ENCODE measurements at places on chromosomes 5 and 9.

DNA sequence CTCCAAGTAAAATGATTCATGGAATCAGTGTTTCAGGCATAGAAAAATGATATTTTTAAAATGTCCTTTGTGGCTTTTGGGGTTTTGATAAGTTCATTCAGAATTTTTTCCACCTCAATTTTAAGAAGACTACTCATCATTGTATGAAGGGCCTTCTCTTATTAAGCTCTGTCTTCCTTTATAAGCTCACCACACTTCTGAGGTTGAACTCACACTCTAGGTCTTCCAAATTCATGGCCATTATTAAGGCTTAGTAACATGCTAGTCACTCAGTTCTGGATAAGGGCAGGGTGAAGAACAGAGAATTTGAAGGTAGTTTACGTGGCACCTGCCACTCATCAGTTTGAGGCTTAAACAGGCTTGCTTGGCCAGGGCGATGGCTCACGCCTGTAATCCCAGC lies 4.2 kb downstream of the MELK start:
- peak; percentile 7 for DNase-seq

DNA sequence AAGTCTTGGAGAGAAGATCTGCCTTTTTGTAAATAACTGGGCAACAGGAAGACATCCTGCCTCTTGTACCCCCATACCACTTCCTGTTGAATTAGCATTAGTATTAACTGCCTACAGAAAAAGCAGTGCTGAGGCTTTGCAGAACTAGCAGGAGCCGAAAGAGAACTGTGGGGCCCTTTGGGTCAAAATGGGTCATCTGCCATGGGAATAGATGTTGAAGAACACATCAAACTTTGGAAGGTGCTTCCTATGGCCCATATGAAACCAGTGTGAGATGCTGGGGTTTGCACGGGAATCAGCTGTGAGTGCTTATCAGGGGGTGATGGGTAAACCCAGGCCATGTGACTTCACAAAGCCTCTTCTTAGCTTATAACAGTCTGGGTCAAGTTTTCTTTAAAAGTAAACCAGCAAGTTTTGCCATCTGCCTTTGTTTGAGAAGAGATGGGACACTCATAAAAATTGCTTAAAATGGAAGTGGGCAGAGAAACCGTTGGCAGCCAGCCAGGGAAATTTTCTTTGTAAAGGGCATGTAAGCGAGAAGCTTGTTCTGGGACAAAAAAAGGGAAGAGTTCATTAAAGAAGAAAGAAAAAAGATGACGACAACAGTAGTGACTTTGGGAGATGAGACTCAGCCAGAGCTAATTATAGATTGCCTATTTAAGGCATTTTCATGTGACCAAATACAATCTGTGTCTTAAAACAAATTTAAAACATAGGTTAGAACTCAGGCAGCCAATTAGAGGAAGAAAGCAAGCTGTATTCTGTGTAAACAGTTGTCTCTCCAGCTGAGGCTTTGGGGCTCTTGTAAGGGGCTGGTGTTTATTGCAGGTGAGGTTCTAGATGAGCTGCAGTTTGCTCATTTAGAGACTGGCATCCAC lies 4.4 kb downstream of the SLC25A25 start:
- DNase-seq = peak; percentile 72

DNA sequence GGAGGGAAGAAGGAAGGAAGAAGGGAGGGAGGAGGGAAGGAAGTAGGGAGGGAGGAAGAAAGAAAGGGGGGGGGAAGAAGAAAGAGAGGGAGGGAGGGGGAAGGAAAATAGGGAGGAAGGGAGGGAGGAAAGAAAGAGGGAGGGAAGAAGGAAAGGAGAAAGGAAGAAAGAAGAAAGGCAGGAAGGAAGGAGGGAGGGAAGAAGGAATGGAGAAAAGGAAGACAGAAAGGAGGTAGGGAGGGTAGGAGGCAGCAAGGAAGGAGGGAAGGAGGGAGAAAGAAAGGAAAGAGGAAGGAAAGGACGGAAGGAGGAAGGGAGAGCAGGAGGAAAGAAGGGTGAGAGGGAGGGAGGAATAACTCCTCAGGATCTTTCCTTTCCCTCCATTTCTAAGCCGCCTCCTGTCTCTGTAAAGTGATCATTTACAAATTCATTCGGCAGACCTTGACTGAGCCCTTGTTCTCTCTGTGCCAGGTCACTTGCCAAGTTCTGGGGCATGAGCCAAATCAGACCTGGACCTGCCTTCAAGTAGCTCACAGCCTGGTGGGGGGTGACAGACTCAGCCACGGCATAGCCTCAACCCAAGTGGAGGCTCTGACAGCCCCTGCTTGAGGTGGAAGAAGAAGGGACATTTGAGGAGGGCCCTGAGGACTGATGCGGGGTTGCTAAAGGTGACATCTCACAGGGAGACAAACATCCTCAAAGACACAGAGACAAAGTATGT lies 69.0 kb upstream of the HRH2 start:
- no peak for DNase-seq

GRCh38 chr5:180209137-180209581 lies at the start of gene RASGEF1C:
TSS of gene RASGEF1C (minus strand) at chr5:180209211. CDS start at chr5:180138052, 71,159 bp downstream.
- peak; percentile 75 for DNase-seq

DNA sequence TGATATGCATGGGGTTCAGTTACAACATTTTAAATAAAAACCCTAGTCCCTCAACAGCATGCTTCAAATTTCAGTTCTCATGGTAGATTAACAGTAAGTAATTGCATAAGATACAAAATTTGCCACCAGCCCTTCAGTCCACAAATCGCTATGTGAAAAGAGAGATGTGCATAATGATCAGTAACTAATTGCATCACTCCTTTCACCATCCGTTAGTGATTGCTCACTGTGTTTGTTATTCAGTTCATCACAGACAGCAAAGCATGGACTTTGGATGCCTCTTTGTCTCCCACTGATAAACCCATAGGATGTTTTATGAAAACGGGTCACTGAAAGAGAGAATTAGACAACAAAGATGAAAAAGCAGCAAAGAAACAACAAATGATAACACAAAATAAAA lies 103.2 kb downstream of the MCTP1 start:
- DNase-seq = no peak

DNA sequence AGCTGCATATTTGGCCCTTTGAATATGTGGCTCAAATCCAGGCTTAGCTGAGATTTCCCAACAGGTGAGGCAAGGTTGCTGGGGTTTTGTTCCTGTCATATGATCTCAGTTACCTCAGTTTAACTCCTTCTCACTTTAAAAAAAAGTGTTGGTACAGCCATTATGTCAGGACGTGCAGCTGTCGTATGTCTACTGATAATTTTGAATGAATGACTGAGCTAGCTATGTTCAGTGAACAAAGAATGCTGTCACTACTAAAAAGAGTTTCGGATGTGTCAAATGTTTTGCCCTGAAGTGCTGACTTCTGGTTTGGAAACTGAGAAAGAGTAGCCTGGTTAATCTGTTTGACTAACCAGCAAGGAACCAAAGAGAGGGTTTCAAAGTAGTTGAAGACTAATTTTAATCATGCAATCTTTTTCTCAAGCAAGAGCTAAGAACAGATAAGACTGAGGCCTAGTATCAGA lies 106.3 kb upstream of the NR3C1 start:
- no peak for DNase-seq

DNA sequence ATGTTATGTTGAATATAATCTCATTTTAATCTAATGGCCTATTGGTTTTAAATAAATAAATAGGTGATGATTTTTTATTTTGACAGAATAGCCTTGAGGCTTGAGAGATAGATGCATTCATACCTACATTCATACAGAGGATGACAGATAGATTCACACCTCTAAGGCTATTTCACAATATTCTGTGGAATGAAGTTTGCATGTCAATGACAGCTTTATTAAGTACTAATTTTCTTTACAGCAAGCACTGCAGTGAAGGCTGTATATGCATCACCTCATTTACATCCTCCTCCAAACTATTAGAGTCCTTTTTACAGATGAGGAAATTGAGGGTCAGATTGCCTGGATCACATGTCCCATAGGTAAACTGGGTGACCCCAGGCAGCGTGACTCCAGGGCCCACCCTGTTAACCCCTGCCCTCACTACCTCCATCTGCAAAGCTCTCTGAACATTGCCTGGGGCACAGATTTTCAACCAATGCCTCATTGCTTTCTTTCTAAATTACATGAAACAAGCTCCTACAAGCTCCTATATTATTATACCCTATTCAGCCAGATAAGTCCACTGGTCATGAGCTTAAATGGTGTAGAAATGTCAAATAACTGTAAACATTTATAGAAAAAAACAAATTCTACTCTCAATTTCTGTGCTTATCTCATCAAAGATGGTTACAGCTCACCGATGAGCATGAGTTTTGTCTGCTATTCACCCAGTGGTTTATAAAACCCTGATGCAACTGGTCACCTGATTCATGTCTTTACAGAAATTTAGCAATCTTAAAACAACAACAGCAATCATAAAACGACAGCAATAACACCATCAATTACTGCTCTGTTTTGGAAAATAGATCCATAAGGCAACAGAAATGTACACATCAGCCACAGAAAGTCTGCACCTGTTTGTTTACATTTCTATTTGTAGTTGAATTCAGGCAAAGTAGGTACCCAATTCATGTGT lies 338.0 kb downstream of the NSG2 start:
- no peak for DNase-seq

GRCh38 chr5:94788527-94788926 lies 170.1 kb downstream of the SLF1 start:
- DNase-seq = no peak

GRCh38 chr9:86287013-86287412 lies 4.7 kb upstream of the ISCA1 start:
- DNase-seq = no peak

DNA sequence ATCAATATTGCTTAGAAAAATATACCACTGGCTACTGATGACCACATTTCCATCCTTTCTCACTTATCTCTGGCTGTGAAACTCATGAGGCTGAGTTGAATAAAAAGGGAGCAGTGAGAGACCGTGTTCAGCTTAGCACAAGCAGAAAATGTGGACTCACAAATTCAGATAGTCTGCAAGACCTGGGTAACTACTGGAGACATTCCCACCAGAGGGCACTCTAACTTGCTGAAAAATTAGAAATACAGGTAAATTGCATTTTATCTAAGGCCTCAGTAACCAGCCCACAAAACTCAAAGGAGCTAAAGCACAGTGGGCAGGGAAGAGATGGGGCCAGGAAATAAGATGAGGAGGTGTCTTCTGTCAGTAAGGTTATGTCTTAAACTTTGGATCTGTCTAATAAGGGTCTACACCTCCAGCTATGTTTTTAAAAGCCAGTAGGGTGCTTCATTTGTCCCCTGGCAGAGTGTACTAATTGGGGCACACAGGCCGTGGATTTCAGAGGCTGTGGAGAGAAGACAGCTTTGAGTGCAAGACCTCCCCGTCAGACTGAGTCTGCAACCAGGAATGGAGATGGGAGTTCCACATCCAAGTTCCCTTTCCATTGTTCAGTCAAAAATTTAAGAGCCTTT lies 8.7 kb upstream of the NDUFB6 start:
- peak; percentile 12 for DNase-seq

DNA sequence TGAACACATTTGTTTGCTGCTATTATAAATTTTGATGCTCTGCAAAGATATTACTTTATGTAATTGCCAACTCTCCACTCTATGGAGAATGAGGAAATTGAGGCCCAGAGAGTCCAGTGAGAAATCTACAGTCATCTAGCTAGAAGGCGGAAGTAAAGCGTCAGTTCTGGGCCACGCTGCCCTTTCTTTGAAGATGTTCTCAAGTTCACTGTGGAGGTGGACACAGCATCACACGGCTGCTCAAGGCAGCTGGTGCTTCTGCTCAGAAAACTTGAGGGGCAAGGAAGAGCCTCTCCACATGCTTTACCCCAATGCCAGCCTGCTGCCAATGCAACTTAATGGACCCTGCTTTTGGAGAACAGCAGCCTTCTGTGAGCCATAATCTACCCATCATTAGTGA lies 96.3 kb downstream of the TTLL11 start:
- no peak for DNase-seq

GRCh38 chr5:131634666-131634995 lies 398 bp downstream of the RAPGEF6 start:
- peak; percentile 63 for DNase-seq

DNA sequence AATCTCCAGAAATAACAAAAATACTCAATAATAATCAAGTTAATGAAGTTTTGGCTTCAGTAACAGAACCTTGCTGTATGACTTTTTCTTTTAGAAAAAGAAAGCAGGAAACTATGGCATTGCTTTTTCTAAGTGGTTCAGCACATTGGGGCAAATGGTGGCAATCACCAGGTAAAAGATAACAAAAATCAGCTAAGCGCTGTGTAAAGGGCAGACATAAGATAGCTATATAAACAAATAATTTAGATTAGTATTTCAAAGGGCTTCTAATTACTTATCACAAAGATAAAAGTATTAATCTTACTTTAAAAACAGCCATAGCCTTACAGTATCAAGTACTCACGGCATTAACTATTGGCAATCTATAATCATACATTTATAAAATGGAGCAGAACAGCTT lies 10.0 kb downstream of the TMEM161B start:
- DNase-seq = no peak

Measured in activated naive CD8-positive, alpha-beta T cell treated with anti-CD3 and anti-CD28 coated beads, Interleukin-2, amount 50 U/mL, for 24 hours (primary cell).